Gastroesophageal sphincter (tissue), 4 donors: ENCODE measurements at places on chromosomes 7 and 10. TPM values are rescaled to one million over a fixed set of nuclear protein-coding genes. Genes with fewer than 3 reads are reported as not detected.
A peak's percentile ranks its signal among the peaks of the same experiment; 100 is the strongest.

The ABCC2 gene
- 0.46 TPM for total RNA-seq

GRCh38 chr10:35335133-35336083 lies 901 bp upstream of the CCNY start:
- ATAC-seq = no peak

The FAM131B gene
- total RNA-seq = 2.4 TPM

- ATAC-seq = no peak
Observed at GRCh38 chr7:47896809-47897423, 51.4 kb downstream of the PKD1L1 start.

- ATAC-seq = no peak
Observed at GRCh38 chr7:97503367-97504094, 228.4 kb upstream of the TAC1 start.

- ATAC-seq = no peak
Observed at GRCh38 chr10:131963350-131963749, 18.4 kb downstream of the BNIP3 start.

- no peak for ATAC-seq
Observed at GRCh38 chr10:85527616-85528317, 838.8 kb downstream of the GRID1 start.

DNA sequence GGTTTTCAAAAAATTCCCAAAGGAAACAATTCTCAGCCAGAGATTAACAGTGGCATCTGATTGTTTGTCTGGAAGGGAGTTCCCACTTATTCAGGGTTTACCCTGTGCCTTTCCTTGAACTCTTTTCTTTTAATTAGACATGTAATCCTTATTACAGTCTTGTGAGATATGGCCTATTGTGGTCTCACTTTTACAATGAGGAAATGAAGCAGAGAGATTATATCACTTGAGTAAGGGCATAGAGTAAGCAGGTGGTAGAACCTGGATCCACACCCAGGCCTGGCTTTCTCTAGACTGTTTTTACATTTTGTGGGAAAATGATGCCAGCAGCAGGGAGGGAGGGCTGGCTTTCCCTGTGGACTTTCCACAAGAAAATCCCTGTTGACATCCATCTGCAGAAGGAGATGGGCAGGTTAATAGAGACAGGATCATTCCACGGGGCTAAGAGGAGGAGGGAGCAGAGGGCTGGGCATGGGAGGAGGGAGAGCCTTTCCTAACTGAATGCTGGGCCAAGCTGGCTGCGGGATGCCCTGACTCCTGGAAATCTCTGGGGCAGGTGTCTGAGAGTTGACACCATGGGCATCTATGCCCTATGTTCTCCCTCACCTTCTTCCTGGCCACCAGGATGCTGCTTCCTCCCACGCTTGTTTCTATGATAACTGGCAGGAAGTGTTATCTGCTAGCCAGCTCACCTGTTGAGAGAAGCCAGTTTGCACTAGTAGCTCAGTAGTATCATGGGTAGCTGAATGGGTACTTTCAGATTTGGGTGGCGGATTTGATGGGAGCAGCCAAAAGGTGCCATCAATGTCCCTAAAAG lies 28.7 kb upstream of the ARHGAP22 start:
- no peak for ATAC-seq

DNA sequence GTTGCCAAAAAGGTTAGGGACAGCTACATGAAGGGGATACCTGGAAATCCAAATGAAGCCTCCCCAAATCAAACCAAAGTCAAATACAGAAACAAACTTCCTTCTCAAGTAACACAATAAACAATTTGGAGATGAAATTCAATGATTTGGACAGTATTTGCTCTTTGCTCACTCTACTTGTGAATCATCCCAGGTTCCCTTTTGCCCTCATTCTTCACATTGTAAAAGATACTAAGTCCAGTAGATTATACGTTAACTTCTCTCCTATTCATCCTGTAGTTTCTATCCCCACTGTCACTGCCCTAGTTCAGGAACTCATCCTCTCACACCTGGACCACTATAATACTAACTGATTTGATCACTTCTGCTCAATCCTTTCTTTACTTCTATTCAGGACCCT lies 28.3 kb downstream of the FZD1 start:
- ATAC-seq = no peak

GRCh38 chr7:25894902-25895791 lies 256.9 kb upstream of the NFE2L3 start:
- peak; percentile 73 for ATAC-seq

GRCh38 chr10:87177-88080 lies 38.3 kb upstream of the TUBB8 start:
- no peak for ATAC-seq

- no peak for ATAC-seq
Observed at GRCh38 chr7:80832006-80832405, 86.8 kb downstream of the SEMA3C start.

The HTR7 gene
- total RNA-seq = 0.62 TPM

DNA sequence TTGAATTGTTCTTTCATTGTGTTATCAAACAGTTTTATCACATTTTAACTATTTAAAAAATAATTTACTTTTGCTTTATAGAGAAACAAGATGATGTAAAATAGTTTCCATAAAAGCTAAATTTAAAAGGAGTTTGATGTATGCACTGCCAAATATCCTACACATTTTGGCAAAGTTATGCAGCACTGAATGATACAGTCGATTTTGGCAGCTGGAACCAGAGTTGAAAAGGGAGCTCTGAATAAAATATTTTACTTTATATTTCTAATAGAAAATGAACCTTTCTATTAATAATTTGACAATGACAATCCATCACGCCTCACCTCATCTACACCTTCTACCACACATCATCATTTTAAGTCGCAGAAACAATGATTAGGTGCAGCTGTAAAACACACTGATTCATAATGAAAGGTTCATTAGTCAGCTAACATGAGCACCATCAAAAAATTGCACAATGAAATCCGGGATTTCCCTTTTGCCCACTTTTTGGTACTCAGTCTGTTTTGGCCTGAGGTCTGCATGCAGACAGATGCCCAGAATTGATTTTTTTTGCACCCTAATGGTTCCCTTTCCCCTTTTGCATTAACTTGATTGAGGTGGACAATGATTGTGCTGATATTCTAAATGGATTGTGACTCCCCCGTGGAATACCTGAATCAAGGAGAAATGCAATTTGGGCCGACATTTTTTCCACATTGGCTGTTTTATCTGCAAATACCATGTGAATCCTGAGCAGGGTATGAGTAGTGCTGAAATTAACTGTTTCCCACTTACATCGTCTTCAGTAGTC lies 105.8 kb downstream of the THSD7A start:
- no peak for ATAC-seq

- no peak for ATAC-seq
Observed at GRCh38 chr10:84158061-84158460, 15.5 kb upstream of the GPR15LG start.

The ZNF775 gene
- 11.2 TPM for total RNA-seq

DNA sequence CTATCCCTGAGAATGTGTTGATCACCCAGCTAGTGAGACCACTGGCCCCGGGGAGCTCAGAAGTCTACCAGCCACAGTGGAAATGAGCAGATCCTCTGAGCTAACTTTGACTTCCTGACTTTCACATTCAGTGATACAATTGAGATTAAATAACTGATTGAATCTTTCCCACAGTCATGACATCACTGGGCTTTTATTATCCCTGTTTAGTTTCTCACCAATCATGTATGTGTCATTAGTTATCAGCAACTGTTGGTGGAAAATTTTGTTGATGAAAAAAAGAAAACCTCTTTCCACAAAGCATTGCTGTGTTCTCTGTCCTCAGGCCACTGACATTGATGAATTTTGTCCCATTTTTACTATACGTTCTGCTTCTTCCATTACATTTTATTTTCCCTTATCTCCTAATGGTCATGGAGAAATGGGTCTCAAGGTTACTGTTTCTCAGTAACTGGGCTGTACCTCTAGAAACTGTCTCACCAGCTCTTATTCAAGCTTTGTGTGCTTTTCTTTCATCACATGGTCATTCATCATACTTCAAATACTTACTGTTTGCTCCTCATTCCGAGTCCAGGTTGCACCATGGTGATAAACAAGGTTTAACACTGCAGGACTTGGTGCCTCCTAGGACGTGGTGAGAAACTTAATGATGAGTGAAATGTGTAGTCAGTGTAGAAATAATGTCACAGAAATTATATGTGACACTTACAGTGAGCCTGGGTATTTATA lies 304.7 kb downstream of the CDK14 start:
- ATAC-seq = no peak

DNA sequence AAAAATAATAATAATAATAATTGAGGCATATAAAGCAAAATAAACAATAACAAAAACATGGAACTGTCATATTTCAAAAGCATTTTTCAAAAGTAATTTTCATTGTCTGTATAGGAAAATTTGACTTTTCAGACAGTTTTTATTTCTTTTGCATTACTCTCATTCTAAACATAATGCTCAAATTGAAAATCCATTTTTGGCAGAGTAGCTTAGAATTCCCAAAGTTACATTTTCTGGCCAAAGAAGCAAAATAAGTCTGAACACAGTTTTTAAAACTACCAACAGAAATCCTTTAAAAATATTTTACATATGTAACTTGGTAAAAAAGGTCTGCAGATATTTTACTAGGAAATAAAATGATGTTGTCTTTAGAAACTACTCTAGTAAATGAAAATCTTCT lies 535.4 kb downstream of the ANKRD7 start:
- ATAC-seq = no peak

The STEAP4 gene
- total RNA-seq = 21.5 TPM

GRCh38 chr7:2138146-2138765 lies 94.5 kb downstream of the MAD1L1 start:
- ATAC-seq = no peak

The MACC1 gene
- 0.35 TPM for total RNA-seq

- ATAC-seq = no peak
Observed at GRCh38 chr7:108375668-108376067, 80.6 kb downstream of the NRCAM start.

The BTBD16 gene
- not detected for total RNA-seq

DNA sequence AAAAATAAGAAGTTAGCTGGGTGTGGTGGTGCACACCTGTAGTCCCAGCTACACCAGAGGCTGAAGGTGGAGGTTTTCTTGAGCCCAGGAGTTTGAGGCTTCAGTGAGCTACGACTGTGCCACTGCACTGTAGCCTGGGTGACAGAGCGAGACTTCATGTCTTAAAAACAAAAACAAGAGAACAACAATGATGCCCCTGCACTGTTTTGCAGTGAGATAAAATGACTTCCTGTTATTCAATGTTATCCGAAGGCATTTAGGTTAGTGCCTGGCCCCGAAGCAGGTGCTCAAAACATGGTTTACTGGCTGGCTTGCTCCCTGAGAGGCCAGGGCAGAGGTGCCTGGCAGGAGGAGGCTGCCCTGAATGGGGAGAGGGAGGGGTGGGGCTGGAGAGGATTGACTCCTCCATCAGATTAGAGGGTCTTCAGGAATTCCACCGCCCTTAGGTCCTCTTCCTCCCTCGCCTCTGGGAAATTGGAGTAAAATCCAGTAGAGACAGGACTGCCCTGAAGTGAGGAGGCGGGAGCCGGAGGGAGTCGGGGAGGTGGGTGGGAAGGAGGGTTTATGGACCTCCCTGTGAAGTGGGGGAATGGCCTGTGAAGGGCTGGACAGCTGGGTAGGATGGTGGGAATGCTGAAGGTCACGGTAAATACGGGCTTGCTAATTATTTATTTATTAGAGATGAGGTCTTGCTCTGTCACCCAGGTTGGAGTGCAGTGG lies 6.8 kb upstream of the CLDN4 start:
- ATAC-seq = no peak

The NPY4R2 gene
- not detected for total RNA-seq

GRCh38 chr7:141946796-141947195 lies at the start of gene CLEC5A:
Gene CLEC5A, minus strand, starts transcription at chr7:141946974. Its CDS starts 682 bp downstream, at chr7:141946292.
- no peak for ATAC-seq

- ATAC-seq = no peak
Observed at GRCh38 chr10:17123961-17124360, 5.7 kb downstream of the CUBN start.

The UCMA gene
- total RNA-seq = not detected

DNA sequence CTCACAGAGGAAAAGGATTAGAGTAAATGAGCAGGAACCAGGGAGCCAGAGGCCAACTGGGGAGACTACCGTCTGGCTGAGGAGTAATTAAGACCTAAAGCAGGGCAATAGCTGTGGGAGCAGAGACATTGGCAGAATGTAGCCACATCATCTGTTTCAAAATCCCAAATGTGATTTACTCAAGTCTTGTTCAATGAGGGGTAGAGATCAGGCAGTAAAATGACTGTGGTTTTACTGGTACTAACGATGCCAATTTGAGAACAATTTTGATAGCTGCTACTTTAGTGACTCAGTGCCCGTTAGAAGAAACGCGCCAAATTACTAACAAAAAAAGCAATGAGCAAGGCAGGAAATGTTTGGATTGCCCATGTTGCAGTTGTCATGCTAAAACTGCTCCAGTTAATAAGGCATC lies 12.7 kb upstream of the MIOS start:
- ATAC-seq = no peak

DNA sequence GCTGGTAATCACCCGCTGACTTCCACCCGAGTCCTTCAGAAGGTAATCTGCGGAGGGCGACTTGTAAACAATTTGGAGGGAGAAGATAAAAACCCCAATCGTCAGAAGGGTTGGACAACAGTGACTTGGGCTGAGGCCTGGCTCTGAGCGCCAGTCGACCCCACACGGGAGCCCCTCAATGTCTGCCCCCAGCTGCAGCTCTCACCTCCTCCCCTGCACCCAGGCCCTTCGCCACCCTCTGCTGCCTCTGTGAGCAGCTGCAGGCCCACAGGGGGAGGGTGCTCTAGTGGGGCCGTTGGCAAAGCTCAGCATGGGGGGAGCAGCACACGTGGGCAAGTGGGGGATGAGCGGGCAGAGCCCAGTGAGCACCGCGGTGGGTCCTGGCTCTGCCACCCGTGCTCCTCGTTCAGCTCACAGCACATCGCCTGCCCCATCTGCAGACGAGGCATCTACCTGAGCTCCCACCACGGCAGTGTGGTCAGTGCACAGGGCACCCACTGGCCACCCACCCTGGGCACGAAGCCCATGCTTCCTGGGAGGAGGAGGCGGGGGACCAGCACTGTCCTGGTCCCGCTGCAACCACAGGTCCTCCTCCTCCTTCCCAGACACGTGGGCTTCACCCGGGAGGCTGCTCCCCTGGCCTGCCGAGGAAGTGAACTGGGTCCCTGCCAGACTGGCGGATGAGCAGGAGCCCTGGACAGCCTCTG lies 280.5 kb downstream of the ELFN1 start:
- no peak for ATAC-seq

The ACSM6 gene
- total RNA-seq = 1.2 TPM

- no peak for ATAC-seq
Observed at GRCh38 chr10:72171175-72171630, 44.6 kb upstream of the ANAPC16 start.

DNA sequence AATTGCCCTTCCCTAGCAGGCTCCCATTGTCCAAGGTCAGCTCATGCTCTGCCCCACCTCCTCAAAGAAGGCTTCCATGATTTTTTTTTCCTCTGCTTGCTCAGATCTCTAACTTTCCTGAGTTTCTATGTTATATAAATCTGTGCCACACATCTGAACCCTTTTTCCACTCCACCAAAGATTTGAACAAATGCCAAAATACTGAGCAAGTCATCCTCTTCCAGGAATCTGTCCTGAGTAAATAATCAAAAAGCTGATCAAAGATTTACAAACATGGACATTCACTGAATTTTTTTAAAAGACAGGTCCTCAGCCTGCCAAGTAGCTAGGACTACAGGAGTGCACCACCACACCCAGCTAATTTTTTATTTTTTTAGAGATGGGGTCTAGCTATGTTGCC lies 102.8 kb upstream of the ARID5B start:
- no peak for ATAC-seq
